Adipocyte (in vitro differentiated cells): ENCODE measurements at places on chromosomes 11 and 22.

DNA sequence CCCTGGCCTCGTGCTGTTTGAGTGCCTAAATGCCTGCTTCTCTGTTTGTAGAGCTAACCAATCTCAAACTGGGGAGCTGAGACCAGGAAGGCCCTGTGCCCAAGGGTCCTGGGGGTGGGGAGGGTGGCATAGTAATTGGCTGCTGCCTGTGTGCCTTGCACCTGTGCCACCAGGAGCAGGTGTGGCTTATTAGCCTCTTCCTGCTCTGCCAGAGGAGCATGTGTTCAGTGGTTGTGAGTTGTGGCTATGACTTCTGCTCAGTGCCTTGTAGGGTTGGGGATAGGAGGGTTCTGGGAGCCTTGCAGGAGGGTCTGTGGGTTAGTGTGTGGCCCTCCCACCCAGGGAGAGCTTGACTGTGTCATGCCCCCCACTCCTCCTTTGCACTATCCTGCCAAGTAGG is 109.2 kb downstream of the ZBTB16 start:
- DNase-seq, result no peak

DNA sequence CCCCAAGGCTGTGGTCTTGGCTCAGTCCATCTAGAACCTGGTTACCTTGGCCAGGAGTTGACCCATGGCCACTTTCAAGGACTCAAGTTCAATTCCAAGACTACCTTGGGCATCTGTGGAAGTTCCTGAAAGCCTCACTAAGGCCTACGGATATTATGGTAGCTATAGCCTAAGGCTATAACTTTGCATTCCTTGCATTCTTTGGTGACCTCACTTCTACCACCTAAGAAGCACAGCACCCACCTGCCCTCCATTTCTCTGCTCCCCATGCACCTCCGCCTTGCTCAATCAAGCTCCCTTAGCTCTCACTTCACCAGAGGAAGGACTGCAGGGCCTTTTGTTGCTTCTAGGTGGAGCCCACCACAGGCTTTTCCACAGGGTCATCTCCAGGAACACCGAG is 50.3 kb upstream of the GALNT18 start:
- DNase-seq, result no peak

DNA sequence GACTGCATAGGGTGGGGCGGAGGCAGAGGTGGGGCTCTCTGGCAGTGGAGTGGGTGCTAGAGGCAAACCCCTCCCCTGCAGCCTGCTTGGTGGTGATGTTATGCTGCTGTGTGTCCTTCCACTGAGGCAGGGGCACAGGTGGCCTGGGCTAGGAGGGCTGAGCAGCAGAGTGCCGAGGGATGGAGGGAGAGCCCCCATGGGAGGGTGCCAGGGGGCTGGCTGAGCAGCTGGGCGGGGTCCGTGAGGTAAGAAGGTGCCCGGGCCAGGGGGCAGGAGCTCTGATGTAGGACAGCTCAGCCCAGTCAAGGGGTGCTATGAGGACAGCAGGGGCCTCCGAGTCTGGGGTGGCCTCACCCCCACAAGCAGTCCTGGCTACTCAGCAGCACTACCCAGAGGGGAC is 4.2 kb downstream of the CLDN5 start:
- DNase-seq, result no peak

- no peak for DNase-seq
These were observed 3.8 kb downstream of the TMPRSS13 start for GRCh38 chr11:117925198-117925925.

GRCh38 chr11:35166369-35167360 is 27.7 kb downstream of the CD44 start:
- peak; percentile 94 for DNase-seq

DNA sequence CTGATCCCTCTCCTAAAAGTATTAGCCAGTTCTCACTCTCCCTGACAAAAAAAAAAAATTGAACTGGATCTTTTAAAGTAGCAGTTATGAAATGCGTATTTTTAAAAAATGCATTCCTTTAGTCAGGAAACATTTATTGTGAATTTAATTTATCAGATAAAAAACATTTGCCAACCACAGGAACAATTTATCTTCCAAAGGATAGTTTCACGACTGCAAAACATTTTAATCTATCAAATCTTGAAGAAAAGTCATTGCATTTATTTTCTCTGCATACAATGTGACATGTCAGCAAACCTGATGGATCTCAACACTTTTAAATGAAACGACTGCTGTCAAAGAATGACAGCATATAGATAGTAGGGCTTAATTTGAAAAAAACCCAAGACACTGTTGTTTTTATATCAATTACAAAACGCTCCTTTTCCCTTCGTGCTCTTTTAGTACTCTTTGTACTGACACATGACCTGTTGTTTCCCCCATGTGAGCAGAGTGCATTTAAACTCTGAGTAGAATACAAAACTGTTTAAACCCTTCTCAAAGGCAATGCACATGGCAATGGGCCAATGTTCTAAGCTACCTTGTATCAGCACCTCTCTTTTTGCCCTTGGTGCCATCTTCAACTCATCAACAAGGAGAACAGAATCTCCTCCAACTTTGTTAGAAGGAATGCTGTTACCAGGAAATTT is 107.0 kb downstream of the ATG16L2 start:
- DNase-seq, result no peak

- DNase-seq, result no peak
These were observed 4.2 kb upstream of the HBD start for GRCh38 chr11:5238486-5238885.

DNA sequence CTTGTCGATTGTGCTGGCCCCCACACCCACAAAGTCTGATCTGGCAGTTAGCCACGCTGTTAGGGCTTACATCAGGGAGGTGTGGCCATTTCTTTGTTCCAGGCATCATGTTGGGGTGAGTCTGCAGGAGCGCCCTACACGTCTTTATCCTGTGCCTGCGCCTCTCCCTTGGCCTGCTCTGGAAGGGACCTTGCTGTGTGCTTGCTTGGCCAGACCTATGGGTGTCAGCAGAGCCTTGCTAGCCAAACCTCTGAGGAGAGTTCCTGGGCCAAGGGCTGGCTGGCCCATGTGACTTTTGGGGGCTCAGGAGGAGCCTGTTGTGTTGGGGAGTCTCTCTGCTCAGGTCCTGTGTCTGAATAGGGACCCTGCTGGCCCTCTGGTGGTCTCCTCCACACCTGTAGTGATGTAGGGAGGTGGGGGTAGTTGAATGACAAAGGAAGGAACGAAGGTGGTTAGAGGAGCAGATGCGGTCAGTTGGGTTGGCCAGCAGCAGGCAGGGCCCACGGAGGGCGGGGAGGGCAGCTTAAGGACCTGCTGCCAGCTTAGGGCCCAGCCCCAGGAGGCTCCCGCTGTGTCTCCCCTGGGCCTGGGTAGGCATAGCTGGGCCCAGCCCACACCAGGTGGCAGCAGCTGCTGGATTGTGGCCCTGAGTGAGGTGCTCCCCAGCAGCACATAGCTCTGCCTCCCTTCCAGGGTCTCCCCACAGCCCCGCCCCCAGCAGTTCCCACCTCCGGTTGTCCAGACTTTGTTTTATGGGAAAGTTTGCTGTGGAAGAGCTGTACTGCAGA is 7.9 kb downstream of the PPIL2 start:
- no peak for DNase-seq

GRCh38 chr11:111944139-111944538 is 7.0 kb downstream of the DIXDC1 start:
- peak; percentile 88 for DNase-seq

DNA sequence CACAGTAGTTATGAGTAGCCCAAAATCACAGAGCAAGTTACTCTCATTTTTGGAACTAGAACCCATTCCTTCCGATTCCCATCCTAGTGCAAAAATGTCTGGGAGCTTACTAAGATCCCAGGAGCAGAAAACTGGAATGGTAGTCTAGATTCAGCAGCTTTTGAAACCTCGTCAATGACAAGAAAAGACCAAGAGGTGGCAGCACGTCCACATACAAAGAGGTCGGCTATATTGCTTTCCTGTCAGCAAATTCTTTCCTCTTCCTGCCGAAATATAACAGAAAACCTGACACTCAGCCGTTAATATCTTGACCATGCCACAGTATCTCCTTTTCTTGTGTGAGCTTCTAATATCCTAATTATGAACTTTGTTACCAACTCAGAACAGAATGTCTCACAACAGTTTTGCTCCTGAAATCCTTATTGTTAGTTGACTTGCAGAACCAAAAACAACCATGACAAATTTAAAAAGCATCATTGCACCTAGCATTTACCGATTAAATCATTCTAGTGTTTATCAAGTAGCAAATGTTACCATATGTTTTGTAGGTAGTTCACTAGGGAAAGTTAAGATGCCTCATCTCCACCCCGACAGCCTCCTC is 92.8 kb upstream of the OR9G4 start:
- DNase-seq, result peak; percentile 86

GRCh38 chr22:45760682-45761081 is 89.0 kb downstream of the ATXN10 start:
- DNase-seq, result no peak

GRCh38 chr11:30328681-30329080 is 5.8 kb downstream of the ARL14EP start:
- peak; percentile 69 for DNase-seq

DNA sequence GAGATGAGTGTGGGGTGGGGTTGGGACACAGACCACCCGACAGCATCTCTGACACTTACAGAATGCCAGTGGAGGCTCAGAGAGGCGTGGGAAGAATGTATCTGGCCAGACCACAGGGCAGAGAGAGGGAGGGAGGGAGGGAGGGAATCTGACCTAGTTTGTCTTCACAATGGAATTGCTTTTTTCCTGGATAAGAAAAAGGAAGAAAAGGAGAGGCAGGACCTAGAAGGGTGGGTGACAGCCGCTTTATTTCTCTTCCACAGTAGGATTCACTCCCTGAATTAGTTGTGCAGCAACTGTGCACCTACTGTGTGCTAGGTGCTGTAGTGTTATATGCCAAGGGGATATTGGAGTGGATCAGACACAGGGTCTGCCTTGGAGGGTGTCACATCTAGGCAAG is 3.7 kb downstream of the KCNK4 start:
- DNase-seq, result peak; percentile 39

- DNase-seq, result no peak
These were observed 81.9 kb upstream of the RCN1 start for GRCh38 chr11:32008880-32009551.

GRCh38 chr11:68312780-68313573 is 586 bp downstream of the LRP5 start:
- DNase-seq, result peak; percentile 59

GRCh38 chr22:31284281-31285155 is 7.8 kb downstream of the PIK3IP1 start:
- DNase-seq, result no peak

GRCh38 chr11:58059007-58059350 is 28.2 kb downstream of the OR6Q1 start:
- DNase-seq, result peak; percentile 10

DNA sequence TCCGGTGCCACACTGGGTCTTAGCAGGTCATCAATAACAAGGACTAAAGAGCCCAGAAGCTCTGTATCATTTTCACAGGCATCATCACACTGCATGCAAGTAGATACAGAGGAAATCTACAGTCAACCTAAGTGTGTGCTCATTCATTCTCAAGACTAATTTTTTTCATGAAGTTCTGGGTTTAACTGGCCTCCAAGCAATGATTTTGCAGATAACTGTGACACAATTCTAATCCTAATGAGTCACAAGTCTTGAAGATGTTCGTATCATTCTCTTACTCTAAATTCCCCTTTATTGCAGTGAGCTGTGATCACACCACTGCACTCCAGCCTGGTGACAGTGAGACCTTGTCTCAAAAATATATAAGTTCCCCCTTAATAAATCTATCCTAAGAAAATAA is 2.5 kb downstream of the OR52W1 start:
- no peak for DNase-seq

- no peak for DNase-seq
These were observed 10.2 kb downstream of the CKAP5 start for GRCh38 chr11:46835897-46836296.

DNA sequence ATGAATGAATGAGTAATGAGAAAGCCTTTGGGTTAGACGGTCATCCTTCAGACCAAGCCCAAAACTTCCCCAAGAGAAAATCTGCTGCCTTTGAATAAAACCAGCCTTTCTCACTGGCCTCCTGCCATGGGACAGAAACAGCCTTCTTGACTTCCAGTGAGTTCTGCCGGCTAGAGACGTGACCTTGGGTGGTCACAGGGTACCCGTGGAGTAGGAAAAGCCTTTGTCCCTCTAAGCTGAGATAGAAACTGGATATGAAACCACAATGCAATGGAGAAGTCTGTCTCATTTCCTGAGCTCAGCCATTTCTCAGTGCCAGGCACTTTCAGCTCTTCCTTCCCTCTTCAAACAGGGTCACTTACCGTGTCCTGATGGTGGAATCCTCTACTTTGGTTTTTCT is 21.2 kb upstream of the YWHAH start:
- DNase-seq, result no peak

- DNase-seq, result no peak
These were observed 367.6 kb downstream of the TBC1D22A start for GRCh38 chr22:47129902-47130635.

- no peak for DNase-seq
These were observed 44.9 kb downstream of the MCM5 start for GRCh38 chr22:35444685-35445399.

- DNase-seq, result peak; percentile 69
These were observed 63.9 kb upstream of the CSNK2A3 start for GRCh38 chr11:11416917-11417316.

DNA sequence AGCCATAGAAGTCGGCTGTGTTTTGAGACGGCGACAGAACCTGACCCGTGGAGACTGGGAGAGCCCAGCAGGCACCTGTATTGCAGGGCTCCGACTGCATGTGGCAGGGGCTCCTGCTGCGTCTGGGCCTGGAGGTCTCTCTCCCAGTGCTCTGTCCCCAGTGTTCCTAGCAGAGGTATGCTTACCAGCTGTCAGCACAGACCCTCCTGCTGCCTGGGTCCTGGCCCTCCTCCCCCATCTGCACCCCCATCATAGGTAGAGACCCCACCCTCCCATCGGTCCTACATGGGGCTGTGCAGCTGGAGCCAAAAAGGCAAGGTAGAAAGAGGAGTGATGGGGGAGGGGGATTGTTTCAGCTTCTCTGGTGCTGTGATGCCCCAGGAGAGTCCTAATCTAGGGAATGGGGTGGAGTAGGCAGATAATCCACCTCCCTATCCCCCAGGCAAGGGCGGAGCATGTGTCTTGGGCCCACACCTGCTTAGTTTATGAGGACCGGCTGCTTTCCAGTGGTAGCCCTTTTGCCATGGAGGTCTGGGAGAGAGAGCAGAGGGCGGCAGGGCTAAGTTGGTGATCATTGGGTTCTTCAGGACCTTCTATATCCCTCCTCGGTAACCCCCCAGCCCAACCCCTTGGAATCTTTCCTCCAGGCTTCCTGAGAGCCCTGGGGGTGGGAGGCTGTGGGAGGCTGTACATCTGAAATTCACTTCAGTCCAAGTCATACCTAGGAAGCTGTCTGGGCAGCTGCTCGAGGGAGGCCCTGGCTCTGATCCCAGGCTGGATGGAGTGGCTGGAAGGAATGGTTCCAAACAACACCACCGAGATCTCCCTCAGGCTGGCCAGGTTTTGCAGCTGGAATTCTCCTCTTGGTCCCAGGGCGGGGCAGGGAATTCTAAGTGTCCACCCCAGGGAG is 5.3 kb downstream of the SLC7A4 start:
- DNase-seq, result peak; percentile 66
